ENCODE measurements at places on chromosomes 12 and 14.

DNA sequence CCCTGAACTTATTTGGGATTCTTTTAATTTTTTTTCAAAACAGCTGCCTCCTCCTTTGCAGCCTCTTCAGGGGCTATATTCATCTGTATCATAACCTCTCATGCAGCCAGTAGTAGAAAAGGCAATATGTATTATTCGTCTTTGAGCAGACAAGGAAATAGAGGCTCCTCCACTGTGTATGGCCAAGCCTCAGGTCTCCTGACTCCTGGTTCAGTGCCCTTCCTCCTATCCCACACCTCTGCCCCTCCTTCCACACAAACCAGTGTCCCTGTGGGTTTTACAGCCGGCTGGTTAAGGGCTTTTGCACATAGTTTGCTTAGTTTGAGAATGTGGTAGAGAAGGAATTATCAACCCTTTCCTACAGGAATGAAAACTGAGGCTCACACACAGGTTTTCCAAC lies 8.8 kb upstream of the ACVRL1 start:
- no peak for DNase-seq

DNA sequence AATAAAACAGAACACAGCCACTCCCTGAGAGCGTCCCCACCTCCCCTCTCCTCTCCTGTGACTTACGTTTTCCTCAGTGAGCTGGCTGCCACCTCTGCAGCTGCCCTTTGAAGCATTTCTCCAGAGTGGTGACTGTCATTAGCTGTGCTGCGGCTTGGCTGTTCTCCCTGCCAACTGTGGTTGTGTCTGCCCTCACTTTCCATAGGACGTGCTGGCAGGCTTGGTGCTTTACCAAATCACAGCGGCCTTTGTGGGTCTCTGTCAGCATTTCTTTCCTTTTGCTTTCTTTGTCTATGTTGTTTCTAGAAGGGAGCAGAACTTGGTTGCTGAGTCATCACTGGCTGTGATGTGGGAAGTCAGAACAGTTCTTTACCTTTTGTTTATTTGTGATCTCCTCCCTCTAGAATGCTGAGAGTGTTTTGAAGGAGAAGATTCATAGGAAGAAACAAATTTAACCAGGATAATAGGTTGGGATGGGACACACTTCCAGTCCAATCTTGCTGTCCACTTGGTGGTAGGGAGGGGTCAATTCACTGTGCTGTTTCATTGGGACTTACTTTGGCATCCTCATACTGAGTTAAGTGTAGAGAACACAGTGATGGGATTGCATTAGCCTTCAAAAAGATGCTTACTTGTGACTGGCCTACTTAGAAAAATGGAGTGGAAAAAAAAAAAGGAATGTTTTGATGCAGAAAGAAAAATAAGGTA lies 88.2 kb downstream of the TMX1 start:
- DNase-seq, result no peak

DNA sequence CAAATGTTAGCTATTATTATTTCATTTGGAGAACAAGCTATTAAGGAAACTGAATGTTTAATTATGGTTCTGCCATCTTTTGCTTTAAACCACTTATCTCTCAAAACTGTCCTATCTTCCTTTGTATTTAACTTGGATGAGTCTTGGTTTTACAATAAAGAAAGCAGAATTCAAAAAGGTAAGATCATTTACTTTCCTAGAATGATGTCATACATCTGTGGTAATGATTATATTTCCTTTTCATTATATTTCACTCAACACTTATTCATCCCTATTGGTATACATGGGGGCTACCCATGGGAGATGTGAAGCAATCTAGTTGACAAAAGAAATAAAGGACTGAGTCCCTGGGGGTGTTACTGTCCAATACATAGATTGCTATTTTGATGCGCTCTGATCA lies 456.7 kb downstream of the ZFP36L1 start:
- DNase-seq, result no peak

DNA sequence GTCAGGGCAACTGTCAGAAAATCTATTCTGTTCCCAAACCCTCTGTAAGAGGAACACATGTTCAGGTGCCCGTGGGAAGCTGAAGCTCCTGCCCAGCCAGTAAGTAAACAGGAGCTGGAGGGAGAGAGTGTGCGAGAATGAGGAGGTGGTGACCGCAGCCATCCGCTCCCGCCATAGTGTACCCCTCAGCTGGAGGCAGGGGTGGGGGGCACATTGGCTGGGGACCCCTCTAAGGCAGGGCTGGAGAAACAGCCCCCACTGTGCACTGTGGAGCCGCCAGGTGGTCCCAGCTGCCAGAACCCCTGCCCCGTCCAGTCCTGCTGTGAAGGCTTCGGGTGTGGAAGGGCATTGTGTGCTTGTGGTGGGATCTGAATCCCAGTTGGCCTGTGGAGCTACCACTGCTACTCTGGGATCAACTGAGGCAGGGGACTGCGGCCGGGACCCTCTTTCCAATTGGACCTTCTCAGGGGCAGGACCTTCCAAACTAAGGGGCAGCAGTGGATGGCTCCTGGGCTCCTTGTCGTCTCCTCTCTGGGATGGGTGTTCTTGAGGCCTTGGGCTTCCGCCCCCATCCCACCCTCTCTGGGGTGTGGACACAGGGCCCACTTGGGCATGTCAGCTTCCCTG lies 59.6 kb downstream of the TSPAN9 start:
- DNase-seq, result no peak

DNA sequence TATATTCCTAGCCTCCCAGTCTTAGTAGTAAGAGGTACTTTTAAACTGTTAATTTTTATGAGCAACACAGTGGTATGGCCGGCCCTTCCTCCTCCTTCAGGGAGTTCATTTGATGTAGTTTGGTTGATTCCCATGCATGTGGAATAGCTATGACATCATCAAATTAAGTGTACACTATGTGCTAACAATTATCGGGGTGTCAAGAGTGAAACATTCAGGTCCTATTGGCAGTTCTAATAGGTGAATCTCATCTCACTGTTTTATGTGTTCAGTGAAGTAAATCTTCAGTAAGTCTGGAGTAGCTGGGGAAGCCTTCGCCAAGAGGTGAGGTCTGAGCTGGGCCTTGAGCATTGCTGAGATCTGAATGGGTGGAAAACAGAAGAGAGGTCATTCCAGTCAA lies 656.5 kb downstream of the DIO2 start:
- no peak for DNase-seq

DNA sequence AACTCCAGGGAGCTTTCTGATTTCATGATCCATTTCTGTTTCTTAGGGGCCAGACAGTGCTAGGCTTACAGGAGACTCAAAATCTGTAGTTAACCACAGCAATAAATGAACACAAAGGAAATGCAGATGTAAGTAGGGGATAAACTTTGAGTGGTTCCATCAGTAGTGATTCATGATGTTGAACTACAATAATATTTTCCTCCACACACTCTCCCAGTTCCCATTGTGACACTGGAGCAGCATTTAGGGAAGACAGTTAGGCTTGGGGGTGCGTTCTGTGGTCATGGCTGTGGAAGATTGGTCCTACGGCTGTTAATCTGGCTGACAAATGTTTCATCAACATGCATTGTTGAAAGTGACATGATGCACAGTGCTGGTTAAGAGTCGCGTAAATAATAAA lies 66.9 kb downstream of the HMGA2 start:
- DNase-seq, result no peak

Data from amygdala (tissue), 56 donors.